Left forelimb (tissue), 1 donor: ENCODE measurements at places on chromosomes 4 and X.
A peak's percentile ranks its signal among the peaks of the same experiment; 100 is the strongest.

- no peak for DNase-seq
These were observed 2.4 kb downstream of the RAB33A start for GRCh38 chrX:130174045-130174704.

- DNase-seq = no peak
These were observed 113.3 kb downstream of the PPP1R2C start for GRCh38 chrX:42664680-42665079.

GRCh38 chrX:121128925-121129877 is 81.8 kb downstream of the GLUD2 start:
- DNase-seq = no peak

- no peak for DNase-seq
These were observed 2309.4 kb upstream of the AGA start for GRCh38 chr4:179751669-179752068.

GRCh38 chr4:109945056-109945455 is 32.4 kb downstream of the EGF start:
- DNase-seq = no peak

DNA sequence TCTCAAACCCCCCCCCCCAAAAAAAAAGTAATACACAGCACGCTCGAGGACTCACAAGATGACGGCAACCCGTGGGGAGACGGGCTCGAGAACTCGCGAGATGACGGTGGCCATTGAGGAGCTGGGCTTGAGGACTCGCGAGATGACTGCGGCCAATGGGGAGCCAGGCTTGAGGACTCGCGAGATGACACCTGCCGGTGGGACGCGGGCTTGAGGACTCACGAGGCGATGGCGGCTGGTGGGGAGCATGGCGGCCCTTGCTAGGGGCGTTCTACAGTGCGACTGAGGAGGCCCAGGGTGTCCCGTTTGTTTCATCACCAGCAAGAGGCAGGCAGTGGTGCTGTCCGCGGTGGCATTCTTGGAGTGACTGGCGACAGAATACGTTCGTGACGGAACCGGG is 172.4 kb upstream of the MAGEB16 start:
- DNase-seq = no peak

DNA sequence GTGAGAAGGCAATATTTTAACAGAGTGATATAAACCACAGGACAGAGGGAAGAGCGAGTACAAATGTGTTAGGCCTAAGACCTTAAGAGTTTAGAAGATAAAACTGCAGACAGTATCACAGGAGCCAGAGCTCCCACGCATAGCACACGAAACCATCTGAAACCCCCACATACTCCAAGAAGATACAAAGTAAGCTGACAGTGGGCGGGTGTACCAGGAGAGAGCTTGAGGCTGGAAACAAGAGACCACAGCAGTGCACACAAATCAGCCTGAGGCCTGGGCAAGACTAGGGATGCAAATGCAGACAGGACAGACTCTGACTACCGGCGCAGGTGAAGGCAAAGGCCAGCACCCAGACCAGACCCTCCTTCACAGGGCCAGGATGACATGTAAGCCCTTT is 54.1 kb upstream of the ARHGAP24 start:
- DNase-seq = no peak

DNA sequence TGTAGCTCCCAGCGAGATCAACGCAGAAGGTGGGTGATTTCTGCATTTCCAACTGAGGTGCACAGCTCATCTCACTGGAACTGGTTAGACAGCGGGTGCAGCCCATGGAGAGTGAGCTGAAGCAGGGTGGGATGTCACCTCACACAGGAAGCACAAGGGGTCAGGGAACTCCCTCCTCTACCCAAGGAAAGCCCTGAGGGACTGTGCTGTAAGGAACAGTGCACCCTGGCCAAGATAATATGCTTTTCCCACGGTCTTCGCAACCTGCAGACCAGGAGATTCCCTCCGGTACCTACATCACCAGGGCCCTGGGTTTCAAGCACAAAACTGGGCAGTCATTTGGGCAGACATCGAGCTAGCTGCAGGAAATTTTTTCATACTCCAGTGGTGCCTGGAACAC is 216.4 kb upstream of the TET2 start:
- DNase-seq = no peak

GRCh38 chr4:173501592-173502150 is 28.4 kb downstream of the HAND2 start:
- DNase-seq = no peak

DNA sequence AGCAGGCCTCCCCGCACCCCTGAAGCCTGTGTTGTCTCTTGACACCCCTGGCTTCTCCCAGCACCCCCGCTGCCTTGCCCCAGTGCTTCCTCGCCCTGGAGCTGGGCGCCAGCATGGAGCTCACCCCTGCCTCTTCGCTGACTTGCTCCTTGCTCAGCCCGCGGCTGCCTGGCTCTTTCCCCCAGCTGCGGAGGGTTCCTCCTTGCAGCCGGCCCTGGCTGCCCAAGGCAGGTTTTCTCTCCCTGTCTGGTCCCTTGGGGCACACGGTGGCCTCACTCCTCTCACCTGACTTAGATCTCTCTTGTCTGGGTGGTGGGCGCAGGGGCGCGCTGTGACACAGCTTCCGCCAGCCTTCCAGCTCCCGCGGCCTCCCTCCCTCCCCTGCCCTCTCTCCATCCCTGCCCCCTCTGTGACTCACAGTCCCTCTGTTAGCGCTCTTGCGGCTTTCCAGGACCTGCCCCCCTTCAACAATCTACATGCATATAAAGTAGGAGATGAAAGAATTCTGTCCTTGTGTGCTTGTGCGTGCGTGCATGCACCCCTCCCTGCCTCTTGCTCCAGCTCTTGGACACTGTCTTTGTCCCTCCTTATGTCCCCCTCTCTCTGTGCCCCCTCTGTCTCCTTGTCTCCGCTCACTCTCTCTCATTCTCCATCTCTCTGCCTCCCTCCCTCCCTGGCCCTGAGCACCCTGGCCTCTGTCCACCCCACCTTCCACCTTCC is 2.2 kb downstream of the PLXNB3 start:
- peak; percentile 64 for DNase-seq

GRCh38 chr4:176755001-176755400 is 37.7 kb downstream of the VEGFC start:
- DNase-seq = no peak

GRCh38 chr4:28600958-28601357 is 1740.3 kb downstream of the STIM2 start:
- no peak for DNase-seq
